ENCODE measurements at places on chromosomes 7 and 10.

DNA sequence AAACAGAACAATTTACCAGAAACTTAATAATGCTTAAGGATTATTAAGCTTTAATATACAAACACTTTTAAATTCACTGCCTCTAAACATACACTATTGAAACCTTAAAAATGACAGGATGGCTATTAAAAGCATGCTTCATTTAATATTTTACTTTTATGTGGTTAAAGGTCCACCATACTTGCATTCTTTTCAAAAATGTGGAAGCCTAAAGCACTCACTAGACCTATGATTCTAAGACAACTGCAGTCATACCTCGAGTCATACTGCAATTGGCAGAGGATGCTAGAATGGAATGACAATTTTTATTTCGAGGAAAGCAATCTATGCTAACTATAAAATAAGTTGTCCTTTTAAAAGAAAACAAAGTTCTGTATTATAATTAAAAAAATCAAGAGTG, 85.3 kb downstream of the PIP4K2A start:
- no peak for DNase-seq

GRCh38 chr7:142880876-142881505, 4.6 kb downstream of the TRPV6 start:
- DNase-seq: no peak

- DNase-seq: no peak
These were observed 150.1 kb upstream of the KLF6 start for GRCh38 chr10:3935141-3935540.

- no peak for DNase-seq
These were observed 675.1 kb upstream of the PCDH15 start for GRCh38 chr10:55476129-55476528.

- DNase-seq: no peak
These were observed 514 bp downstream of the RADIL start for GRCh38 chr7:4883033-4883371.

DNA sequence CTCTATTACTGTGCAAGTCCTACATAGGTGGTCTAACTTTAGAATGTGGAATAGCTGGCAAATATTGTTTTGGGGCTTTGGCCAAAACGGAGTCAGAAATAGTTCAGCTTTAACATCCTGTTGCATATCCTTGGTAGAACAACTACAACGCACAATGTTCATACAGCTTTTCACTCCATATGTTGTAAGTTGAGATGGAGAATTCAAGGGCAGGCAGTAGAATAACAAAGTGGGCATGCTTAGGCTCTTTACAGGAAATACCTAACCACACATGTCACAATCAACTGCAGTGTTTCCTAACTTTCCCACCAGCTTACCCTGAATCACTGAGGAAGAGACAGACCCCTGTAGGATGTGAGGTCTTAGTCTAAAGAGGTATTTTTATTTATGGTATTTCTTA, 122.3 kb downstream of the PPP1R3A start:
- no peak for DNase-seq

GRCh38 chr7:40833191-40833887, 698.5 kb downstream of the SUGCT start:
- no peak for DNase-seq

DNA sequence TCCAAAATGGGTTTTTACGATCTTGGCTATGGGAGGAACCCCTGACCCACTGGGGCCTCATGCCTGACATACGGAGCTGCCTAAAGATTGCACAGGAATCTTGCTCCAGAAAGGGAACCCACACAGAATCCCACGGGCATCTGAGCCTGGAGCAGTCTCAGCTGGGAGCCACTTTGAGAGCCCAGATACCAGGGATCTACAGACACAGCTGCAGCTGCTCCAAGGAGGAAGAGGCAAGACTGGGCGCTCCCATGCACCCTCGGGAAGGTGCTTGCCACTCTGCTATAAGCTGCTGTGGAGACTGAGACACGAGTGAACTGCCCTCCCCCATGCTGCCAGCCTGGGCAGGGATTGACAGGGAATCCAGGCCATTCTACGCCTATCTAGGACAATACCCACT, 202.5 kb downstream of the REEP3 start:
- DNase-seq: no peak

DNA sequence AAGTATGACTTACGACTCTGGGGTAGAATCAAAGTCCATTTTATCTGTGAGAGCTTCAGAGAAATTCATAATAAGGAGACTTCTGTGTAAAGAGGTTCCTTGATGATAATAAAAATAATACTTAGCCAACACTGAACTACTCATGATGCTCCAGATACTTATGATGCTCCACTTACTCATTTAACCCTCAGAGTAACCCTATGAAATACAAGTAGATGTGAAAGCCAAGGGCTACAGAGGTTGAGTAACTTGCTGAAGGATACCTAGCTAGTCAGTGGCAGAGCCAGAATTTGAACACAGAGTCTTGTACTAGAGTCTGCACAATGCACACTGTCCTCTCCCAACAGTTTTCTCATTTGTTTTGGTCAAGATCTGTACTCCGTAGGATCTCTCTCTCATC, 89.5 kb downstream of the HECW1 start:
- no peak for DNase-seq

GRCh38 chr7:47512481-47513176, 69.3 kb downstream of the TNS3 start:
- DNase-seq: no peak

Data from SHP77 treated with DMSO at 0.1 percent for 48 hours (cell line).